NCI-H774 (cell line): ENCODE measurements at places on chromosomes 3 and 15.

GRCh38 chr3:69282181-69282580, 103.7 kb downstream of the FRMD4B start:
- DNase-seq, result no peak

- no peak for DNase-seq
Measured at GRCh38 chr3:194396859-194397756, 2.0 kb downstream of the GP5 start.

DNA sequence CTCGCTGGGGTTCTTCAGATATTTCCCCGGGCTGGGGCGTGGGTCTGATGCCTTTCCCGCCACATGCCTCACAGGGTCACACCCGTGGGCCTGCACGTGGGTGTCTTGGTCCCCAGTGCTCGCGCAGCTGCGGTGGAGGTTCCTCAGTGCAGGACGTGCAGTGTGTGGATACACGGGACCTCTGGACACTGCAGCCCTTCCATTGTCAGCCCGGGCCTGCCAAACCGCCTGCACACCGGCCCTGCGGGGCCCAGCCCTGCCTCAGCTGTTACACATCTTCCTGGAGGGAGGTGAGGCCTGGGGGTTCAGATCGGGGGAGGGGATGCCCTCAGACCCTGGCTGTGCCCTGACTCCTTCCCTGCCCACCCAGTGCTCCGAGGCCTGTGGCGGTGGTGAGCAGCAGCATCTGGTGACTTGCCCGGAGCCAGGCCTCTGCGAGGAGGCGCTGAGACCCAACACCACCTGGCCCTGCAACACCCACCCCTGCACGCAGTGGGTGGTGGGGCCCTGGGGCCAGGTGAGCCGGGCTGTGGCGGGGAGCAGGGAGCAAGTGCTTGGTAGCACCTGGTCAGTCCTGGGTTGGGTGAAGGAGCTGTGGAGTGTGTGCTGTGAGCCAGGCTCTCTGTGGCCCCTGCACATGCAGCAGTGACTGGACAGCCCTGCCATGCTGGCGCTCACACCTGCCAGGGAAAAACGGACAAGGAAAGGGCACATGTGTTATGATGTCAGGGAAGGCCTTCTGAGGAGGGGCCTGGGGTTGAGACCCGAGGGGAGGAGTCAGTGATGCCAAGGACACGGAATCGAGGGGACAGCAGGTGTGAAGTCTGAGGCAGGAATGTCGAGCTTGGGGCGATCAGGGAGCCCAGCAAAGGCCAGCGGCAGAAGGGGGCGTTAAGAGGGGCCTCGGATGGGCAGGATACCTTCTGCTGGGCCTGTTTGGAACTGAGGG, 88.9 kb downstream of the TBC1D2B start:
- DNase-seq, result no peak

DNA sequence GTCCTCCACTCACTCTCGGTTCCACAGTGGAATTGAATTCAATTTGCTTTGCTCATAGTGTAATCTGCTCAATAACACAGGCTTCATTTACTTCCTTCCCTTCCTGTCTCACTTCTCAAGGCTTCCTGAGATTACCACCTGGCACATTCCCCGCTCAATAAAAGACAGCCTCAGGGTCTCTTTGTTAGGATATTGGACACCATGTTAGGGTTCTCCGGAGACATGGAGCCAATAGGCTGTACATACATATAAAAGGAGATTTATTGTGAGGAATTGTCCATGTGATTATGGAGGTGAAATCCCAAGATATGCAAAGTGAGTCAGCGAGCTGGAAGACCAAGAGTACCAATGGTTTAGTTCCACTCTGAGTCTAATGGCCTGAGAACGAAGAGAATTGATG, 974.5 kb downstream of the CADM2 start:
- DNase-seq, result no peak

DNA sequence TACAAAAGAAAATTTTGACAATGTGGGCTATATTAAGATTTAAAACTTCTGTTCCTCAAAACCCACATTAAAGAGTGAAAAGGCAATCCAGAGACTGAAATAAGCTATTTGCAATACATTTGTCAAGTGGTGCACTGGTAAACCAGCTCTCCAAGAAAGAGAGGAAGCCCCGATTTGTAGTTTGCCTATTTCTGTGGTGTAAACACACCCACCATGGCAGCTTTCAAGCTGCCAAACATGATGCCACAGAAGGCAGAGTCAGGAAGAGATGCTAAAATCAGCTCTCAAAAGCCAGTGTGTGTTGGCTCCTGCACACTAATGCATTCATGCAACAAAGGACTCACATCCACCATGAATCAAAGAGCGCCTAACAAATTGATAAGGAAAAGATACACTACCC, 17.5 kb downstream of the RFTN1 start:
- DNase-seq, result no peak

DNA sequence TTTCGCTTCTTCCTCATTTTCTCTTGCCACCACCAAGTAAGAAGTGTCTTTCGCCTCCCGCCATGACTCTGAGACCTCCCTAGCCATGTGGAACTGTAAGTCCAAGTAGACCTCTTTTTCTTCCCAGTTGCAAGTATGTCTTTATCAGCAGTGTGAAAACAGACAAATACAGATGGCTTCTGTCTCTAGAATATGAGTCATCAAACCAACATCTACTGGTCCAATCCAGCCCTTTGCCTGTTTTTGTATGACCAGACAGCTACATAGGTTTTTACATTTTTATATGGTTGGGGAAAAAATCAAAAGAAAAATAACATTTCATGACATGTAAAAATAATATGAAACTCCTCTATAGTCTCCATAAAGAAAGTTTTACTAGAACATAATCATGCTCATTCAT, 118.7 kb upstream of the PTPRG start:
- DNase-seq, result no peak

GRCh38 chr15:78440375-78441373, 2.7 kb downstream of the IREB2 start:
- no peak for DNase-seq

- no peak for DNase-seq
Measured at GRCh38 chr3:114418107-114418506, 124.3 kb downstream of the TIGIT start.

GRCh38 chr3:141255846-141256261, 24.2 kb downstream of the PXYLP1 start:
- no peak for DNase-seq

GRCh38 chr3:99648101-99648500, 9.7 kb downstream of the COL8A1 start:
- no peak for DNase-seq

DNA sequence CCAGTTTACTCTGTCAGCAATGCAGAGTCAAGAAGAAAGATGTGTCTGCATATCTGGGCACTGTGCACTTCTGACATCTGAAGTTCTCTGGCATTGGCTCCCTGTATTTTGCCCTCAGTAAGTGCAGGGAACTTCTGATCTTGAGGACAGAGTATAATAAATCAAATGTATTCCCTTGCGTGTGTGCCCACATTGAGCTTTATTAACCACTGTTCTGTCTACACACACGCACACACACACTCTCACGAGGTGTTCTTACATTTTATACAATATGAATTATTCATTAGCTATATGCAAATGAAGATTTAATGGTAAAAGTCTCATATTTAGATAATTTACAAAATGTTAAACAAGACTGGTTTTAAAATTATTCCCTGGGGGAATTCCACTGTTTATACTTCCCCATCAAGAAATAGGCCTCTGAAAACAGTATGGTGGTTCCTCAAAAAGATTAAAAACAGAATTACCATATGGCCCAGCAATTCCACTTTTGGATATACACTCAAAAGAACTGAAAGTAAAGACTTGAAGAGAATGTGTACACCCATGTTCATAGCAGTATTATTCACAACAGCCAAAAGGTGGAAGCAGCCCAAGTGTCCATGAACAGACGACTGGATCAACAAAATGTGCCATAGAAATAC, 24.6 kb upstream of the ANPEP start:
- no peak for DNase-seq

- DNase-seq, result no peak
Measured at GRCh38 chr3:51680663-51681230, 9.7 kb downstream of the TEX264 start.

DNA sequence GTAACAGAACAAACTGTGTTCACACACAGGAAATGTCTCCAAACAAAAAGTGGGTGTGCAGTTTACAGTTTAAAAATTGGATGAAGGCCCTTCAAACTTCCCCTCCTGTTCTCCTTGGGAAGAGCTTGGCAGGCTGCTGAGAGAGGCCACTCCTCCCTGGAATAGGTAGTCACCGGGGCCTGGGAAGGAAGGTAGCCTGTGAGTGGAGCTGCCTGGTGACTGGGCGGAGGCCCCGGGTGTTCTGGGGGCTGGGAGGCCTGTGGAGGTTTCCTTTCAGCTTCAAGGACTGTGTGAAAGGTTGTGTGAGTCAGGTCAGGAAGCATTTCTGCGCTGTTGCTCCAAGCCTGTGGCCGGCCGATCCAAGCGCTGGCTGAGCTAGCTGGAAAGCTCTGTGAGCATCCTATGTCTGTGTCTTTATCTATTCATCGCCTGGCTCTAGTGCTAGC, 14.1 kb downstream of the SLCO3A1 start:
- DNase-seq, result no peak

GRCh38 chr15:50783895-50784294, 18.4 kb upstream of the SPPL2A start:
- DNase-seq, result peak; percentile 17

DNA sequence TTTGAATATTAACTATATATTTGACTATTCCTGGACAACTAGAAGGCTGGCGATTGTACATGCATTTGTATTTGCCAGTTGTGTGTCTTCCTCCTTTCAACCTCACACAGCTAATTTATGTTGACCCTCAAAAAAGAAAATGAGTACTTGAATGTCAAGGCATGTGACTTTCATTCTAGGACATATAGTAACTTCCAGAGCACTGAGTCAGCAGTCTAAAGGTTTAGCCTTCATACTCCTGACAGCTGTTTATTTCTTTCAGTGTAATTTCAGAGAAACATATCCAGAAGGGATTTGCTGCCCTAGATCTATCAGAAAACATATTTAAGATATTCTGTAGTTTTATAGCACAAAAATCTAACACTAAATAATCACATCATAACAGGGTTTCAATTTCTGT, 74.6 kb upstream of the GOLGA8J start:
- DNase-seq, result no peak

DNA sequence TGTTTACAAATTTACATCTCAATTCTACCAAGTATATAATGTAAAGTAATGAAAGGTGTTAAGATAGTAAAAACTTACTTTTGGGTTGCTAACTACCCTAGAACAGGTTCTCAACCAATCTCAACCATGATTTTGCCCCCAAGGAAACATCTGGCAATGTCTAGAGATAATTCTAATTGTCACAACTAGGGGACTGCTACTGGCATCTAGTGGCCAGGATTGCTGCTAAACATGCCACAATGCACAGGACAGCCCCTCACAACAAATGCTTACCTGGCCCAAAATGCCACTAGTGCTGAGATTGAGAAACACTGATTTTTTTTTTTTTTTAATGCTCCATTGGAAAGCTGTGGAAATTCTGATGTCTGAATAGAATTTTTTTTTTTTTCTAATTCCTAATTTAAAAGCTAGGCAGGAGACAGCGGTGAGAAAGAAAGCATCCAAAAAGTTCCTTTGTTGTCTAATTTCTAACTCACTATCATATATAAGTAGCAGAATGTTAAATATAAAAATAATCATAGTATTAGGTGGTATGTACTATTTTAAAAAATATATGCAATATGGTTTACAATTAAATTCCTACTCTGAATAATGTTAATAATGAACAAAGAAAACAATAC, 81.5 kb downstream of the TJP1 start:
- DNase-seq, result no peak

- no peak for DNase-seq
Measured at GRCh38 chr3:171747223-171747920, 62.9 kb downstream of the PLD1 start.
